ENCODE measurements at places on chromosomes 11 and 22.

GRCh38 chr11:106397787-106398501, 320.5 kb downstream of the AASDHPPT start:
- no peak for DNase-seq

DNA sequence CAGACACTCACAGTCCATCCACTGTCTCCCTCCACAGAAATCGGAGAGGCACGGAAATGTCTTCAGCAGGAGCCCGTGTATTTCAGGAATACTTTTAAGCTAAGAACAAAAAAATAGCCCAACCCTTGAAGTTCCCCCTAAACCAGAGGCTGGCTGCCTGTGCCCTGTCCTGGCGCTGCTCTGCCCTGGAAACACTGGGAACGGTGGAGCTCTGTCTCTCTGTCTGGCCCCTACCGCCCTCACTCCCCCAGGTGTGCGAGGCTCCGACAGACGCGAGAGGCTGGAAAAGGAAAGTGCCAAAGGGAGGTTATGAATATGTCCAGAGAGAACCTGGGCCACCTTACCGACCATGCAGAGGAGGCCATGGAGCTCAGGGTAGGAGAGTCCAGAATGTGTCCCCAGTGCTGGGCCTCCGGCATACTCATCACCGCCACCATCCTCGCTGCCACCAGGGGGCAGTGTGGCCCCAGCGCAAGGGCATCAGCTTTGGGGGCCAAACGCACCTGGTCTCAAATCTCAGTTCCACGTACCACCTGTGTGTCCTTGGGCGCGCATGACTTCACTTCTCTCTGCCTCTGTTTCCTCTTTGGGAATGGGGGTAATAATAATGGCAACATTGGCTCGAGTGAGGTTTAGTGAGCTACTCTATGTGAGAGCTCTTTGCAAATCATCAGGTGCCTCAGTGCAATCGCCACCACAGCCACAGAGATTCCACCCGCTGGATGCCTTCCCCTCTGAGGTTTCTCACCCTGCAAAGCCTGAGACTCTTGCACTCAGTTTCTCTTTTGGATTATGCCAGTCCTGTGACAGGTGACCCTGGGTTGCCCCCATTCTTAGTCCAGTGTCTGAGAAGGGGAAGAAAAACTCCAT, 10.4 kb upstream of the SLCO2B1 start:
- DNase-seq = peak; percentile 70

DNA sequence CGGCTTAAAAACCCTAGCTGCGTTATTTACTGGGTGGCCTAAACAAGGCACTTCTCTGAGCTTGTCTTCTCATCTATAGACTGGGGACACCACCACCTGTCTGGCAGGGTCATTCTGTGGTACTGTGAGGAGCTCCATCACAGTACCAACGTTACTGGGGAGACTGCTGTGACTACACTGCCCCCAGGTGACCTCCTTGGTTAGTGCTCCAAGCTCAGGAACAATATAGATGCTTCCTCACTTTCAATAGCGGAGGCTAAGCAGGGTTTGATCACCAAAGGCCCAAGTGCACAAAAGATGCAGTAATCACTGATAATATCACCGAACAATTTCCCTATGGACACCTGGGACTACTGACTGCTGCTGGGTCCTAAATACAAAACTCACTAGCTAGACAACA, 18.8 kb downstream of the PRPF19 start:
- DNase-seq = no peak

- DNase-seq = no peak
These were observed 322.8 kb downstream of the GUCY1A2 start for GRCh38 chr11:106695506-106695905.

GRCh38 chr22:47851586-47851985, 1089.1 kb downstream of the TBC1D22A start:
- no peak for DNase-seq

DNA sequence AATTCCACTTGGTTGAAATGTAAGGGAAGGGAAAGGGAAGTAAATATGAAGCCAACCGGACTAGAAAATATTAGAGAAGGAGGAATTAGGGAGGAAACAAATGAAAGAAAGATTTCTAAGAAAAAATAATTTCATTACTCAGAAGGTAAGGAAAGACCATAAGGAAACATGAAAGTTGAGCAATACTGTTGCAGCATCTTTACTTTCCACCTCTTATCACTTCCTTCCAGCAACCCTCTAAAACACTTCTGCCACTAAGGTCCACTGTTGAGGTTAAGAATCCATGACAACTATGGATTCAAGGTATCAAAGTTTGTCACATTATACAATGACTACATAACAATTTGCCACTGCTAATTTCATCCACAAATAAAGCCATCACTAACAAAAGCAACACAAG, 308.6 kb downstream of the DLG2 start:
- DNase-seq = no peak

DNA sequence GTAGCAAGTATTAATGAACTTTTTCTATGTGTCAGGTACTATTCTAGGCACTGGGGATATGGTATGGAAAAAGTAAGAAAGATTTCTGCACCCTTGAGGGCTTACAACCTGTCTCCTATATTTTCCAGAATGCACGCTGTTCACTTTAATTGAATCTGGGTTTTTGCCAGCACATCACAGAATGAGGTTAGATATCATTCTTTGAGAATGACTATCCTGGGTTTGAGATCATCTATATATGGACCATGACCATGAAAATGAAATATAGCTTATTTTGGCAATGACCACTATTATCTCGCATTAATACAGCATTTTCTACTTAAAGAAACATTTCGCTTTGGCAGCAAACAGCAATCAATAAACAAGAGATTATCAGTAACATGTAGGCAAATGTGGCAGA, 46.9 kb downstream of the C11orf71 start:
- DNase-seq = no peak

GRCh38 chr11:133228471-133229329, 303.6 kb downstream of the OPCML start:
- DNase-seq = no peak

GRCh38 chr11:86370922-86371594, 3.6 kb upstream of the CCDC81 start:
- no peak for DNase-seq

DNA sequence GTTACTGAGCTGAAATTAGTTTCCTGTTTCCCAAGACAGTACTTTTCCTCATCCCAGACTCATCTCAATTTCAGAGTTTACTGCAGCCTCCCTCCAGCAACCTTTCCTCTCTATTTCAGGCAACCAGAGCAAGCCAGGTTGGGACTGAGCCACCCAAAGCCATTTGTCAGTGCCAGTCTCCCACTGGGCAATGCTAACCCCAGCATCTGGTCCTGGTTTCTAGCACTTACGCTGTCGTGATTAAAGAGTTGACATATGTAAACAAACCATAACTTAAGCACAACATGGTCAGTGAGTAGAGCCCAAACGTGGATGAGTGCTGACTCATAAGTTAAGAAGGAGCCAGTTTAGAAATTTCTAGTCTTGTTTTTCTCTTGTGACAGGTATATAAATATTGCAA, 119.6 kb upstream of the BLID start:
- no peak for DNase-seq

GRCh38 chr11:47573321-47573720, 5.4 kb downstream of the KBTBD4 start:
- DNase-seq = no peak

GRCh38 chr11:2175659-2176058, 4.0 kb upstream of the TH start:
- DNase-seq = no peak

GRCh38 chr11:620935-621814, 3.6 kb downstream of the CDHR5 start:
- DNase-seq = no peak

GRCh38 chr11:63764340-63764678, 4.3 kb downstream of the ZFTA start:
- no peak for DNase-seq

GRCh38 chr11:103450241-103450640, 341.0 kb downstream of the DYNC2H1 start:
- DNase-seq = no peak

- DNase-seq = no peak
These were observed 34.4 kb upstream of the CALCB start for GRCh38 chr11:15038963-15039362.

DNA sequence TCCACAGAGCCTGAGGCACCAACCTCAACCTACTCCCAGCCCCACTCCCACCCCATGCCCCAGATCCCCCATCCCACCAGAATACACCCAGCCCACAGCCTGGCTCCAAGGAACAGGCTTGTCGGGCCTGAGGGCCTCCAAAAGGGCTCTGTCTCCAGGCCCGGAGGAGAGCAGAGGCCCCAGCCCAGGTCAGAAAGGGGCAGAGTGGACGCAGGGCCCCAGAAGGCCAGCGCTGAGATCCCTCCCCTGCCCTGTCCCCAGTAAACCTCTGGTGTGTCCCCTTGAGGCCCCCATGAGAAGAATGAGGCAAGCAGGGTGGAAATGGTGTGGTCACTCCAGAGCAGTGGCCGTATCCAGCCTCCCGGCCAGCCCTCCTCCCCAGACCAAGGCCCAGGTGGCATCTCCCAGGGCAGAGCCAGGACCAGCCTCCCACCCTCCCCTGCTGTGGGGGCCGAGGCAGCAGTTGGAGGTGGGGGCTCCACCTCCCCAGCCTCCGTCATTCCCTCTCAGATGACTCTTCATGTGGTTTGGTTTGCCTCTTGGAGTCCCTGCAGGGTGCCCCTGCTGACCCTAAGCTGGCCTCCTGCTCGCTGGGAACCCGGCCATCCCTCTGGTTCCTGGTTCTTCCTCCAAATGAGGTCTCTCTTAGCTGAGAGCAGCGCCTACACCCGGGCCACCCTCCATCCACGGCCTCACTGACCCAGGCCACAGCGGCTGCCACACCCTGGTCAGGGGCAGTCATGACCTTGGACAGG, 195.0 kb downstream of the IGLL1 start:
- DNase-seq = no peak

GRCh38 chr11:2577031-2577990, 122.5 kb downstream of the KCNQ1OT1 start:
- DNase-seq = no peak

GRCh38 chr11:19696073-19696472, 16.6 kb upstream of the NAV2 start:
- no peak for DNase-seq
